ENCODE measurements at places on chromosomes 12 and 14.
A peak's percentile ranks its signal among the peaks of the same experiment; 100 is the strongest.

GRCh38 chr12:91951571-91951970, 194.1 kb downstream of the BTG1 start:
- DNase-seq: no peak

DNA sequence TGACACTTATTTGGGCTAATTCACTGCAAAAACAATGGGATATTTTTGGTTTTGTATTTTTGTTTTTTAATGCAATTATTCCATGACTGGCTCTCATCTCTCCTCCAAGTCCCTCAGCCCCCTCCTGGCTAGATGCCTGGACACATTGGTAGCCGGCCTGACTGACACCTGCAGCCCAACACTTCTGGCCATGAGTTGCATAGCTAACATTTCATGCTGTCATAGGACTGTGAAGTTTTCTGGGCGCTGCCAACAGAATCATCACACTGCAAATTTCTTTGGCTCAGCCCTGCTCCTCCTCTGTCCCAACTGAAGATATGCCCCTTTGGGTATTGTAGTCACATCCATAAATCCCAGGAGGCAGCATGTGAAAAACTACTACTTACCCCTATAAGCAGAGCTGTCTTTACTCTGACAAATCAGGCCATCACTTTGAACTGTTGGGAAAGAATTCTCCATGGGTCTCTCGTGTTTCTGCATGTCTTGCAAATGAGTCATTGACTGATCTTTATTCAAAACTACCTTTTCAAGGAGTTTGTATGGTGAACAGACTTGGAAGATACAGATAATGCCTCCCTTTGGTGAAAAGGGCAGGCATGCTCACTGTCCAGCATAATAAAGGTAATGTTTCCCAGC, 126.7 kb upstream of the LGR5 start:
- no peak for DNase-seq

GRCh38 chr14:104345621-104346462, 207.5 kb downstream of the KIF26A start:
- DNase-seq: no peak

DNA sequence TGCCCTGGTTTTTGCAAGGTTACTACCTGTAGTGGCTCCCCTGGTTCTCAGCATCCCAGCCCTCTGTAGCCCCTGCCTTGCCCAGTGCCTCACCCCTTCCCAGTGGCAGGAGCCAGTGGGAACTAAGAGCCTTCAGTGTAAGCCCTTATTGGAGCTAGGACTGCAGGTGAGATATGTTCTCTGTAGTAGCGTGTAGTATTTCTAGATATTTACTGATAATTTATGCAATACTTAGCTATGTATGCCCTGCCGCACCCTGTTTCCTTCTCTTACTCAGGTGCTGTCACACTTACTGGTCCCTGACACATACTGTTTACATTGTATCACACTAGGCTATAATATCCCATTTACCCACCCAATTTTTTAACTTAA, 3.6 kb downstream of the BMAL2 start:
- no peak for DNase-seq

DNA sequence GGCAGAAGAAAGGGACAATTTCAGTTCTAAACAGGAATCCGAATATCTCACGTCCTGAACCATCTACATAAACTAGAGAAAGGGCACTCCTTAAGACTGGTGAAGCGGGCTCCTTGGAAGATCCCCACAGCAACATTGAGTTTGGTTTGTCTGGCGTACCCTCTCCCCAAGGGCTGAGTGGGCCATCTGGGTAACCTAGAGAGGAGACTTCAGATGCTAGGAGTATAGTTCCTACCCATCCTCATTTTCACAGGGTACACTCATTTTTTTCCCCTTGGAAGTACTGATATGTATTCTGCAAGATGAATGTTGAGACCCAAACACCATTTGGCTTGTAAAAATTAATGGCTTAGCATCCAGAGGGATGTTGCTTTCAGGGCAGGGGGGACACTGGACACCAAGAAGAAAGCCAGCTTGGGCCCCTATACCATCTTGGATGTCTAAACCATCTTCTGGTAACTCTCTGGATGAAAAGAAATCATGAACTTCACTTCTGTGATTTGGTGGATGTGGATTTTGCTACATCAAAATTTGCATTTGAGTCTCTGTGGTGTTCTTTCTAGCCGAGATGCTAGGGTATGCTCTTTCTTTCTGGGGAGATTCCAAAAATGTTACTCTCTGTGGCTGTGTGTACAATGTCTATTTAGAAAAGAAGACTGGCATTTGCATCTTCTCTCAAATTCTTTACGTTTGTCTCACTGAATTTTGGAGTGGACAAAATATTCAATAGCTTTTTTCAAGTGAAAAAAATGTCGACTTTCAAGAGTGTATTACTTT, 97.7 kb downstream of the ETV6 start:
- no peak for DNase-seq

DNA sequence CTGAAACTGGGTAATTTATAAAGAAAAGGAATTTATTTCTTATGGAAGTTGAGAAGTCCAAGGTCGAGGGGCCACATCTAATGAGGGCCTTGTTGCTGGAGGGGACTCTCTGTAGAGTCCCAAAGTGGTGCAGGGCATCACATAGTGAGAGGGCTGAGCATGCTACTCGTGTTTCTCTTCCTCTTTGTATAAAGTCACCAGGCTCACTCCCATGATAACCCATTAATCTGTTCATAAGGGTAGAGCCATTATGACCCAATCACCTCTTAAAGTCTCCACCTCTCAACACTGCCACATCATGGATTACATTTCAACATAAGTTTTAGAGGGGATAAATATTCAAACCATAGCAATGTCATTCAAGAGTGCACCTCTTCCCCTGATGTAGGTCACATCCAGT, 79.1 kb upstream of the ATP2B1 start:
- no peak for DNase-seq

DNA sequence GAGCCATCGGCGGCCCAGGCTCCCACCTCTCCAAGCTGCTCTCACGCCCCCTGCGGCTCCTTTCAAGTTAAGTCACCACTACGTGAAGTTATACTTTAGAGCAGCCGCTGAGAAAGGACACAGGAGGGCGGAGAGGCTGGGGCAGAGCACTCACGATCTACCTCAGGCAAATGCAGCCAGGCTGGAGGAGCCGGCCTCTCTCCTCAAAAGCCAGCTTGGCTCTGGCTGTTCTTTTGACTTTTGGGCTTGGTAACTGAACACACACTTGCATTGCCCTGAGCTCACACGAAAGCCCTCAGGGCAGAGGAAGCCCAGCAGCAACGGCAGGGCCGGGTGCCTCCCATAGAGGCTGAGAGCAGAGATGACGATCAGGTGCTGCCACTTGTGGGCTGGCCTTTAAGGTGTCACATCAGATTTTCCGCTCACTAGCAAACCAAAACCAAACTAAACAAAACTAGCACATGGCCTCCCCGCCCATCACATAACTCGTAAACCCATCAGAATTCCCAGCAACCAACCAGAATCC, 75.2 kb downstream of the PITPNM2 start:
- DNase-seq: no peak

GRCh38 chr12:65229441-65229840, 49.0 kb upstream of the MSRB3 start:
- DNase-seq: peak; percentile 65

GRCh38 chr12:119182701-119183493, 4.2 kb downstream of the HSPB8 start:
- no peak for DNase-seq

DNA sequence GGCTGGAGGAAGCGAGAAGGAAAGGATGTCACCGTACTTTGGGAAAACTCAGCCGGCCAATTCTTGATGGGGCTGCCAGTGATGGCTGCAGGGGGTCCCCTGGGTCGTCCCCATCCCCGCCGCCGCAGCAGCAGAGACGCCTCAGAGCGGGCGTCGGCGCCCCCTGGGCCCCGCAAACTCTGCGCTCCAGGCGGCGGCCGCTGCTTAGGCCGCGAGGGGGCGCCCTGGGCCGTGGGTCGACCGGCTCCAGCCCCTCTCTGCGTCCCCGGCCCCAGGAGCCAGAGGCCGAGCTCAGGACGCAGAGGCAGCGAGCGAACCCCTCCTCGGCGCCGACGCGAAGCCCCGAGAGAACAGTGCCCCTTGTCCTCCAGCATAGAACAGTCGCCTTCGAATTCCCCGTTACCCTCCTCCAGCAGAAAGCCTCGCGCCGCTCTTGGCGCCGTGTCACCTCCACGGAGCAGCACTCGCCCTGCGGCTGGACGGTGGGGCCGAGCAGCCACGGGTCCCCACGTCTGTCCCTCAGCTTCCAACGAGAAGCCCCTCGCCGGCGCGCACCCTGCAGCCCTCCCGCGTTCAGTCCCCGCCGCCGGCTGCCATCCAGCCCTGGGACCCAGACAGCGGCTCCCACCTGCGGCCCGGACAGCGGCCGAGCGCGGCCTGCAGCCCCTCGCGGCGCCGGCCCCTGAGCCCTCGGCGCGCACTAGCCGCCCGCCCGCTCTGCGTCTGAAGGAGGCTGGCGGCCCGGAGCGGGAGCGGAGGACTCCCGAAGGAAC, 106.6 kb downstream of the PRICKLE1 start:
- no peak for DNase-seq
